ENCODE measurements at places on chromosomes 7 and 10.

DNA sequence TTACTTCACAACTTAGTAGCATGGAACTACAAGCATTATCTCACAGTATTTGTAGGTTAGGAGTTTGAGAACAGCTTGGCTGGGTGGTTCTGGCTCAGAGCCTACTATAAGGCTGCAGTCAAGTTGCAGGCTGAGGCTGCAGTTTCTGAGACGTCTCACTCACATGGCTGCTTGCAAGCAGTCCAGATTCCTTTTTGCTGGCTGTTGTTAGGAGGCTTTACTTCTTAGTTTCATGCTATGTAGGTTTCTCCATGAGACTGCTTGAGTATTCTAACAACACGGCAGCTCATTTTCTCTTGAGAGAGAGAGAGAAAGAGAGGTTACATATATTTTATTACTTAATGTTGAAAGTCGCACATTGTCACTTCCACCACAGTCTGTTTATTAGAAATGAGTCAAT lies 1073.9 kb downstream of the NXPH1 start:
- no peak for DNase-seq

DNA sequence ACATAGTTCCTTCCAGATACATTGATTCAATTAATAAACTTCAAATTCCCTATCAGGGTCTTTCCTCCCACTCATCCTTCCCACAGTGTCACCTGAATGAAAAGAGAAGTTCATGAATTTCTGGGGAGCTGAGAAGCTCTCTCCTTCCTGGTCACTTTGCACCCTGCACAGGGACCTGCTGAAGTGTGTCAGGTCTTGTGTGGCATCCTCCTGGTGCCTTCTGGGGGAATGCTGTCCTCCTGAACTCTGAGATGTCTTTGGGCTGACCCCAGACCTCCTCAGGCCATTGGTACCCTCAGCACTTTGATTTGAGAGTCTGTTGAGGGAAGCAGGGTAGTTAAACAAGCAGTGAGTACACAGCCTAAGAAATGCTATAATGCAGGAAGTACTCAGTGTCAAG lies 39.5 kb upstream of the ITGA8 start:
- no peak for DNase-seq

GRCh38 chr10:73875139-73875475 lies 752 bp upstream of the CAMK2G start:
- no peak for DNase-seq

GRCh38 chr7:99594948-99595745 lies 2.9 kb upstream of the TMEM225B start:
- no peak for DNase-seq

- DNase-seq = no peak
Measured at GRCh38 chr7:116779931-116780330, 82.5 kb upstream of the CAPZA2 start.

- no peak for DNase-seq
Measured at GRCh38 chr10:56920601-56921261, 559.7 kb upstream of the ZWINT start.

GRCh38 chr10:46536171-46536570 lies 20.3 kb downstream of the GPRIN2 start:
- DNase-seq = no peak

DNA sequence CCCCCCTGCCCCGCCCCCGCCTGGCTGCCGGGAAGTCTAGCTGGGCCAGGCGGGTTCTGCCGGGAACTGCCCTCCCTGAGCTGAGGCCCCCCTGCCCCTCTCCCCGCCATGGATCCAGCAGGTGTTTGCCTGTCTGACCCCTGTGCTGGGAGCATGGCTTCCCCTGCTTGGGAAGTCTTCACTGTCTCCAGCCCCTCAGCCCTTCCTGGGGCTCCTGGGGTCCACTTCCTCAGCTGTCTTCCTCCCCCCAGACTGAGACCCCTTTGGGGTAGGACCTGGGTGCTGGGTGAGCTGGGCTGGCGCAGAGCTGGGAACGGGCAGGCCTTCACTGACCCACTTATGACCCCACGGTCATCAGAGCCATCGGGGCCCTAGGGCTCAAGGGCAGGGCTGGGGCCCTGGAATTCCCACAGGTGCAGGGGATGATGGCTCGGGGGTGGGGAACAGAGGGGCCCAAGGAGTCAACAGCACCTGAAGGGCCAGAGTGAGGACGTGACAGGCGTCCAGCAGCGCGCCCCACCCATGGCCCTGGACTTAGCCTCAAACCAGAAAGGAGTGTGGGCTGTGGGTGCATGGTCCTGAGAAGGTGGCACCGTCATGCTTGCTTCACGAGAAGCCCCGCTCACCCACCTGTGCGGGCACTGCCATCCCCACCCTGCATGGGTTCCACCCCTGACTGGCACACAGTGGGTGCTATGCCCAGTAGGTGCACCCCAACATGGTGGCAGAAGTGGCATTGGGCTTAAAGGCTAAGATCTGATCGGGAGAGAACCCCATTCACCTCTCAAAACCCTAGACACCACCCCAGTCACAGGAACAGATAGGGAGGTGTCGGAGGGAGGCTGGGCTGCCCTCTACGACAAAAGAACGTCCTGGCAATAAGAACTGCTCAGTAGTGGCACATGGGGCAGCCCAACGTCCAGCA lies 16.2 kb upstream of the TNRC18 start:
- no peak for DNase-seq

- DNase-seq = peak; percentile 41
Measured at GRCh38 chr10:73159038-73159648, 8.7 kb downstream of the ECD start.

DNA sequence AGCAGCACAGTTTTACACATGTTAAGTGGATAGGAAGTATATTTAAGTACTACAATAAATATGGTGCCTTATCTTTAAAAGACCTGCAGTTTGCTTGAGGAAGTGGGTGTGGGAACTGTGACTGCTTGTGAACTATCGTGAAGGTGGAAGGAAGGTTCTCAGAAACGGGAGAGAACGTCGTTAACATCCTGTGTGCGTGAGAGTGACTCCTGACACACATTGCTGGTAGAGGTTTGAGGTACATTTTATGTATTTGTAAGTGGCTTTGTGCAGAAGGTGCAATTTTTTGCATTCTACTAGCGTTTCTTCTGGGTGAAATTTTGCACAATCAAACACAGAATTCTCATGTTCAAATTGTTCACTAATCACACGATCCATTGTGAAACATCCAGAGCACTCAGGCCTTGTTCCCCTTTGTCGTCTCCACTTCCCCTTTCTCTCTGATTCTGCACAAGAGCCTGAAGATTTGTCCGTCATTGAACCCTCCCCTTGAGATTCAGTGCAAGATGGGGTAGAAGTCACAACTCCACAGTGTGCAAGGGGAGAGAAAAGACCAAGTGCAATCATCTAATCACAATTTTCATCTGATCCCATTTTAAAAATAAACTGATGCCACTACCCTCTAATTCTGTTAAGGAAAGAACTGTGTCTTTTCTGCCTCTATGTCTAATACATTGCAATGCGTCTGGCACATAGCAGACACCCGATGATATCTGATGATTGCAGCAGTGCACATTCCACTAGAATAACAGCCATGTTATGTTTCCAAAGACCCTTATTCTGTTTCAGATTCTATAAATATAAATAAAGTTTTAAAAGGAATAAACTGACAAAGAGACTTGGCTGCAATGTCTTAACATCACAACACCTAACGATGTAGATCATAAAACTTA lies 279.9 kb downstream of the NEBL start:
- DNase-seq = no peak

- DNase-seq = no peak
Measured at GRCh38 chr7:128122576-128123290, 91.5 kb upstream of the LRRC4 start.

- DNase-seq = no peak
Measured at GRCh38 chr10:65358565-65358964, 1567.3 kb upstream of the LRRTM3 start.

DNA sequence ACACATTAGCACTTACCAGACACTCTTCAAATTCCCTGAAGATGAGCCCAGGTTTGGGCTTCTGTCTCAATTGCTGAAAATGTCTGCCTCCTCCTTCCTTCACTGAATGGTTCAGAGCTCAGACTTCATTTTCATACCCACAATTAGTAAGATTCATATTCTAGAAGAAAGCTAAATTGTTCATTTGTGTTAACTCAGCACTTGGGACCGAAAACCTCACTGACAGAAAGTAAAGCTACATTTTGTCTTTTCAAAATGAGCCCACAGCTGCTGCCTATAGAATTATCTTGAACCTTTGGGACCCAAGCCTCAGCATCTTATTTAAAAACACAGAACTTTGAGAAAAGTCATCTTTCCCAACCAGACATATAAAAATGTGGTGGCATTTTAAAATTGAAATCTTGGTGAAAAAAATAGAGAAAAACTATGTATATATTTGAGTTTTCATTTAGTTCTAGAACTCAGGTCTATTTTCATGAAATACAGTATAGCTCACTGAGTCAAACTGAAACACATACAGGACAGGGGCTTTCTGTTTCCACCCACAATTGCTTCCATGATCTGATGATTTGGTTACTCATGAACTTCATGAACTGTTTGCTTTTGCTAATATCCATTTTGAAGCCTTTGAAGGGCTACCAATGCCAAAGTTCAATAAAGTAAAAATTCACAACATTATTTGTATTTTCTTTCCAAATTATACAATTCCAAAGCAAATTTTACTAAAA lies 119.1 kb upstream of the PFKP start:
- no peak for DNase-seq

DNA sequence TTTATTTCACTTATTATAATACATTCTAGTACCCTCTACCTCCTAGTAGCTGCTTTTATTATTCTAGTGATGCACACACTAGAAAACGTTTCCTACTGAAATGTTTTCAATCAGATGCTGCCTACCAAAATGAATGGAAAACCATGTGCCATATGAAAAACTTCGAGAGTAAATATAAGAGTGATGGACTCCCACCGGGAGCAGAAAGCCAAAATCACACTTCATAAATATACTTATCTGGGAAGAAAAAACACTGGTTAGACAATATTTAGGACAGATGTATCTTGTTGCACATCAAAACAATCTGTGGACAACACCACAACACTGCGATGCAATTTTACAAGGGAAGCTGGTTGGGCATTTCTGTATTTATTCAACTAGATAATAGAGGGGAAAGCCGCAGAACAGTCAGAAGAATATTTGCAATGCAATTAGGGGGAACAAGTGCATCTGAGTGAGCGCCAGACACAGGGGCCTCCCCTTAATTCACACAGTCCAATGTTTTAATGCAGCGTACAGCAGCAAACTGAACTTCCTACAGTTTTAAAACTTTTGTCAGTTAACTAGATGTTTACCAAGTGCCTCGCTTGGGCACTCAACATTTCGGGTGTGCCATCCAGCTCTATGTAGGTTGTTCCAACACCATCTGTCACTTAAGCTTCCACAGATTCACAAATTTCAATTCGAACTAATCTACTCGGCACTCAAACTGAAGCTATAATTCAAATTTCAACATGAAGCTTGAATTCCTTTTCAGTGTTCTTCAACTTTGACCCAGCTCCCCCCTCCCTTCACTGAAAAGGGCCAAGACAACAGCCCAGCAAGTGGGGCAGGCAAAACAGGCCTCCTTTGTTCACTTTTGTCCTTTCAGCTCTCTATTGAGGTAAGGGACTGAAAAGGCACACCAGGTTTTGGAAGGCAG lies 7.4 kb downstream of the NRCAM start:
- DNase-seq = no peak

DNA sequence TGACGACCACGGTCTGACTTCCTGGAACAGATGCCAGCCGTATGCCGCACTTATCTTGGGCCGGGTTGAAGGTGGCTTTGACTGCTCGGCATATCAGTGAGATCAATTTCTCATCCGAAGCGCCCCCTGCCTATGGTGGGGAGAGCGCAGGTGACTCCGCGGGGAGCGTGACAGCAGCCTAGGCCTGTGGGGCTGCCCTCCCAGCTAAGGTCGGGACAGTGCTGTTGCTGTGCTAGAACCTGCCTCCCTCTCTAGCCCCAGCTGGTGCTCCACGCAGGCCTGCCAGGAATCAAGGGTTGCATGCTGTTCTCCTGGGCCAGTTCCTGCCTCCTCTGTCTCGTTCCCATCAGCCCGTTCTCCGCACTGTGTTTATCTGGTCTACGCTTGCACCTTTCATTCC lies 49.8 kb downstream of the PODXL start:
- no peak for DNase-seq

GRCh38 chr10:112490545-112490944 lies 43.5 kb downstream of the VTI1A start:
- no peak for DNase-seq

- DNase-seq = no peak
Measured at GRCh38 chr10:92880233-92880861, 32.0 kb downstream of the EXOC6 start.

DNA sequence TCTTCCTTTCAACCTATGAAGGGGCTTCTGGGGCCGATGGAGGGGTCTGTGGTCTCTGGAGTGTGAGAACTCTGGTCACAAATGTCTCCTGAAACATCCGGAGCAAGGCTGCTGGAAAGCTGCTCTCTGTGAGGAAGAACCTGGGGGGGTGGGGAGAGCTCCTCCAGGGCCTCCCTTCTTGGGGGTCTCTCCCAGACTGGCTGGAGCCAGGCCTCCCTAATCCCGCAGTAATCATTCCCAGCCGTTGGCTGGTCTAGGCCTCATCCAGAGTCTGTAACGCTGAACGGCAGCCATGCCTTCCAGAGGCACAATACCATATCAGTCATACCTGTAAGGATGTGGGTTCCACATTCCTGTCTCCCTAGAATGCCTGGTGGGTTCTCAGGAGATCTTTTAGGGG lies 4.4 kb upstream of the LZTS2 start:
- no peak for DNase-seq

GRCh38 chr10:102344067-102344466 lies 51.4 kb upstream of the NFKB2 start:
- DNase-seq = no peak

DNA sequence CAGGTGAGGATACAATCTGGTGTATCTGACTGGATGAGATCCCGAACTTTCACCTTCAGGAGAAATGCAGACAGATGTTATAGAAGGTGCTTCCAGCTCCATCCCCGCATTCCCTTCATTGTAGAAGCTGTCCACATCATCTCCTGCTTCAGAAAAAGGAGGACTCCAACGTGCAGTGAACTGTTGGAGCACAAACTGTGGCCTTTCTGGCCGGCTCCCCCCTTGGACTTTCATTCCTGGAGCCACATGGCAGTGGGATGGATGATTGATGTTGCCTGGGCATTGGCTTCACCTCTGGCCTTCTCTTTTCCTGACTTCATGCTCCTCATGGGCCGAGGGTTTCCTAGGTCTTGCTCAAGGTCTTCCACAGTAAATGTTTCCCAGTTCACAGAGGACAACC lies 29.6 kb upstream of the ZNF273 start:
- DNase-seq = no peak

DNA sequence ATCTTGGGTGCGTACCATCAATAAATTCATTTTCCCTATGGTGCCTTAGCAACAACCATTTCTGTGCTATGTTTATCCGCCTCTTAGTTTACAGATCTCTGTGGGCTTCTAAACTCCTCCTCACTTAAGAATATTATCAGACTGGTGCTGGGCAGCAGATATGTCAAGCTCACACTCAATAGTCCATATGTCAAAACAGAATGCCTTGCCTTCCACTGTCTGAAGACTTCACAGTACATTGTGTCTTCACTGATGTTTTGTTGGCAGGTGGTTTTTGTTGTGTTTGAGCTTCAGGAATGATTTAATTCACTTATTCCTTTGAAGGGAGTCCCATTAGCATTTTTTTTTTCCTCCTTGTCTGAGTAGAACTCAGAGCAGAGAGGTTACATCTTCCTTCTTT lies 419.6 kb downstream of the DNAJB9 start:
- DNase-seq = no peak

GRCh38 chr7:128794020-128794419 lies 2.3 kb downstream of the CCDC136 start:
- DNase-seq = peak; percentile 16

GRCh38 chr7:70835658-70836057 lies 296.3 kb upstream of the GALNT17 start:
- no peak for DNase-seq

- DNase-seq = no peak
Measured at GRCh38 chr10:116766241-116766827, 24.0 kb upstream of the HSPA12A start.

Data from stimulated activated CD4-positive, alpha-beta T cell treated with anti-CD3 and anti-CD28 coated beads, Interleukin-1b, Interleukin-23, amount 100 ng/mL, for 48 hours (primary cell).